Stimulated activated effector memory CD8-positive, alpha-beta T cell treated with anti-CD3 and anti-CD28 coated beads, Interleukin-12 subunit alpha, Interleukin-12 subunit beta, amount 100 ng/mL, for 72 hours (primary cell): ENCODE measurements at places on chromosomes 5 and 9.

DNA sequence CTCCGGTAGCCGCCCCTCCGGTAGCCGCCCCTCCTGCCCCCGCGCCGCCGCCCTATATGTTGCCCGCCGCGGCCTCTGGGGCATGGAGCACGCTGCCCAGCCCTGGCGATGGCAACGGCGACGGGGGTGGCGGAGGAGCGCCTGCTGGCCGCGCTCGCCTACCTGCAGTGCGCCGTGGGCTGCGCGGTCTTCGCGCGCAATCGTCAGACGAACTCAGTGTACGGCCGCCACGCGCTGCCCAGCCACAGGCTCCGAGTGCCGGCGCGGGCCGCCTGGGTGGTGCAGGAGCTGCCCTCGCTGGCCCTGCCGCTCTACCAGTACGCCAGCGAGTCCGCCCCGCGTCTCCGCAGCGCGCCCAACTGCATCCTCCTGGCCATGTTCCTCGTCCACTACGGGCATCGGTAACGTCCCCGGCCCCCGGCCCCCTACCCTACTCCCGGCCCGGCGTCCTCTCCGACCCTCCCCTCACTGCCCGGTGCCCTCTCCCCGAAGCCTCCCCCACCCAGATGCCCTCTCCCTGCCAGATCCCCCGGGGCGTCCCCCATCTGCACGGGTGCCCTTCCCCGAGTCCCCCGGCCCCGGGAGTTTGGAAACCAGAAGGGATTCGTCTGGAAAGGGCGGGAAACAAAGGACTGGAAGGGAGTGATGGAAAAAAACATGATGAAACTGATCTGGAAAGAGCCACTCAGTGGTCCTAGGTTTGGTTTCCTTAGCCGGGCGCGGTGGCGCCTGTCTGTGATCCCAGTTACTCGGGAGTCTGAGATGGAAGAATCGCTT is 417 bp downstream of the SRD5A1 start:
- DNase-seq = peak; percentile 22

DNA sequence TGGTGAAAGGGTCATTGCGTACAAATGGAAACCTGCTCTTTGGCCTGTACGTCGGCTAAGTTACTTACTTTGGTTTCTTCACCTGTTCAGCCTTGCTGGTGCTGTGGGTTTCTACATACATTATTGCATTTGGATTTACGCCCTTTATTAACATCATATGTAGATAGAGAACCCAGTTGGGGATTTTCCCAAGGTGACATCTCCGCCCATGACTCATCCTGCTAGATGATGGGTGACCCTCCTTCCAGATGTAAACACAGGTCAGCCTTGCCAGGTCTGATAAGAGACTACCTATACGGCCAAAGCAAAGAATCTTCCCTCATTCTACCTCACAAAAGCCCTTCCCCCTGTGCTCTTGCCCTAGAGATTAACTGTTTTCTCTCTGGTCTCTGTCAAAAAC is 360.9 kb downstream of the KDM4C start:
- no peak for DNase-seq

GRCh38 chr5:74974451-74975091 is 77.8 kb downstream of the GCNT4 start:
- DNase-seq = no peak

DNA sequence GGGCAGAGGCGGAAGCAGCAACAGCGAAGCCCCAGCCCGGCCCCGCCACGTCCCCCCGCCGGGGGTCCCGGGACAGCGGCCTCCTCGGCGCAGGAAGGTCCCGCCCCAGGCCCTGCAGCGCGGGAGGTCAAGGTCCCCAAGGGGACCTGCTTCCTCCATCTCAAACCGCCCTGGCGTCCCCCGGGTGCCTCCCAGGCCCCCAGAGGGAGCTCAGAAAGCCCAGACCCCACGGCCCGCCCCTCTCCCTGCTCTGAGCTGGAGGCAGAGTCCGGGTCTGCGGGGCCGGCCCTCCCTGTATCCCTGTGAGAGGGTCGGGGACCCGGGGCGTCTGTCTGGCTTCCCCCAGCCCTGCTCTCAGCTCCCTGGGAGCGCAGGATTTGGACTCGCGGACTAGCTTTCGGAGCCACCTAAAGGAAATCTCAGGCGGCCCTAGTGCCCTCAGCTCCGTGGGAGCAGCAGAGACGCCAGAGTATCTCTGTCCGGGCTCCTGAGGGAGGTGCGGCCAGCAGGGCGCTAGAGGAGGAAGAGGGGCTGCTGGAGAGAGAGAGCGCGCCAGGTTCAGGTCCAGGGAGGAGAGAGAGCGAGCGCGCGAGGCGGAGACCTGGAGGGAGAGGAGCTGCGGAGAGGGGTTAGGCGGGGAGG is 30.7 kb downstream of the EXOC3 start:
- DNase-seq = peak; percentile 76

GRCh38 chr9:96651626-96652025 is 3.5 kb downstream of the PRXL2C start:
- no peak for DNase-seq

GRCh38 chr5:45038366-45038987 is 229.7 kb downstream of the MRPS30 start:
- no peak for DNase-seq

GRCh38 chr5:179369530-179369884 is 24.2 kb upstream of the ADAMTS2 start:
- no peak for DNase-seq

GRCh38 chr5:8329773-8330172 is 460.8 kb downstream of the MTRR start:
- DNase-seq = no peak

DNA sequence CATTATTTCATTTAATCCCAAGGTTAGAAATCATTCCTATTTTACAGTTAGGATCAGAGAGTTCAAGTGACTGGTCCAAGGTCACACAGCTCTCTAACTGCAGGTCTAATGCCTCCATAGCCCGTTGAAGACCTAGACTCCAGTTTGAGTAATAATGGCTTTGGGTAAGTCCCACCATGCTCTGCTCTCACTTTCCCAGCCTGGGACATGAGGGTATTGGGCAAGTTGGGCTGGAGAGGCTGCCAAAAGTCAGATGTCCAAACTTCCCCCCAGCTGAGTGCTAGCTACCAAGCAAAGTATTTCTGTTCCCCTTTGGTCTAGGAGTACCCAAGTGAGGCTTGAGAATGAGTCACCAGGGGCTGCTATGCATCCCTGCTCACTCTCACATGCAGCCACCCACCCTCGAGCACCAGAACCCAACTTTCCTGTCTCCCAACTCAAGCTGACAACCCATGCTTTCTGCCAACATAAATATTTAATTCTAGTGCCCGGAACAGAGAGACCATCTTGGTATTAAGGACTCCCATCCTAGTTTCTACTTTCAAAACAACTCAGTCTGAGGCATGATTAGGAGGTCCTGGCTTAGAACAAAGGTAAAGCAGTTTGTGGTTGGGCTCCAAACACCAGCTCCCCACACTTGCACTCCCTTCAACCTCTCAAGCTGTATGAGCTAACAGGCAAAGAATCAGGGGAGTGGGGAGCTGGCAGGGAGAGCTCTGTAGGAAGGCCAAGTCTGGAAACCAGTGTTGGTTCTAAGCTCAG is 236.5 kb upstream of the TRIM32 start:
- no peak for DNase-seq

GRCh38 chr5:33513462-33514185 is 72.9 kb downstream of the TARS1 start:
- DNase-seq = no peak

DNA sequence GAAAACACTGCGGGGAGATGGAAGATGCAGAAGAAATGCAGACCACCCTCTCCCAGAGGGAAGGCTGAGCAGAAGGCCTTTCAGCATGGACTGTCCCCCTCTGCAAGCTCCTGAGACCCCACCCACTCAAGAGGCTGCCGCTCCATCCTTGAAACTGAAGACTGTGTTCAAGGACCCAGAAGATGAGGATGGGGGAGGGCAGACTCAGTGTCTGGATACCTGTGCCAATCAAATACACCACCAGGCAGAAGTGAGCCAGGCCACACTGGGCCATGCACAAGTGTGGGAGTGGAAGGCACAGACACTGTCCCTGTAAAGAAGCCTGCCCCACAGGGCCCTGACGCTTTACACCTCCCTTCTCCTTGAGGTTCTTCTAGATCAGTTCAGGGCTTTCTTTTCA is 40.0 kb upstream of the IPPK start:
- no peak for DNase-seq

GRCh38 chr9:91681461-91682305 is 258.1 kb upstream of the NFIL3 start:
- DNase-seq = peak; percentile 77

DNA sequence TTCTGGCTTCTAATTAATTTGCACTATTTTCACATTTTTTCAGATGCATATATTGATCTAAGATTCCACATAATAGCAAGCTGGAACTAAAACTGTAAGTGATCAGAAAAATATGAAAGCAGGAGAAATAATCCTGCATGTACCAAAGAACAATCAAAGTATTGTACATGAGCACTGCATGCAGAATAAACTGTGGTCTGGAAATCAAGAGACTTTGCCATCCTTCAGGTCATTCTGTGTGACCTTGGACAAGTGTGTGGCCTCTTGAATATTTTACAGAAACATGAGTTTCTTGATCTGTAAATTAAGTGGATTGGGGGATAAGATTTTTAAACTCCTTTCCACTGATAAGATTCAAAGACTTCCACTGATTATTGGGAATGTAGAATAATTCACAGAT is 99.2 kb upstream of the GNAQ start:
- no peak for DNase-seq

DNA sequence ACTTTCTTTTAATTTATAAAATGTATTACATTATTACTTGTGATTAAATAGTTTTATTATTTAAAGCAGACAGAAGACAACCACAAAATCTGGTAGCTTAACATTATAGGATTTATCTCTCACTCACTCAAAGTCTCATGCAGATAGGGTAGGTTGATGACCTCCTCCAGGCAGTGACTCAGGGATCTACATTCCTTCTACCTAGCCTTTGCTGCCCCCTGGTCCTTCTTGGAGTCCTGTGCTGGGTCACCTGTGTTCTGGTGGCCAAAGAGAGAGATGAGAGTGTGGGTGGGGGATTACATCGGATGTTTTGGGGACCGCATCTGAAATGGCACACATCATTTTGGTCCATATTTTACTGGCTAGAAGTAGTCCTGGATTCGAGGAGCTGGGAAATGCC is 95.7 kb upstream of the CTSL start:
- DNase-seq = no peak

- no peak for DNase-seq
Measured at GRCh38 chr5:76084496-76085242, 1.5 kb downstream of the SV2C start.

DNA sequence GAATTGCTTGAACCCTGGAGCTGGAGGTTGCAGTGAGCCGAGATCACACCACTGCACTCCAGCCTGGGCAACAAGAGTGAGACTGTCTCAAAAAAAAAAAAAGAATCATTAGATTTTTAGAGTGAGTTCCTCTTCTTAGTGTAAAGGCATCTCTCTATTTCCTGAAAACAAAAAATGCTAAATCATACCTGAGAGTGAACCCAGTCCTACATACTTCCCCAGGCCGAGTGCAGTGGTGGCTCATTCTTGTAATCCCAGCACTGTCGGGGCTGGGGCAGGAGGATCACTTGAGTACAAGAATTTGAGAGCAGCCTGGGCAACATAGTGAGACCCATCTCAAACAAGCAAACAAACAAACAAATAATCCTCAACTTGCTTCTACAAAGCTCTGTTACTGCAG is 38.2 kb upstream of the LPAR1 start:
- DNase-seq = no peak

DNA sequence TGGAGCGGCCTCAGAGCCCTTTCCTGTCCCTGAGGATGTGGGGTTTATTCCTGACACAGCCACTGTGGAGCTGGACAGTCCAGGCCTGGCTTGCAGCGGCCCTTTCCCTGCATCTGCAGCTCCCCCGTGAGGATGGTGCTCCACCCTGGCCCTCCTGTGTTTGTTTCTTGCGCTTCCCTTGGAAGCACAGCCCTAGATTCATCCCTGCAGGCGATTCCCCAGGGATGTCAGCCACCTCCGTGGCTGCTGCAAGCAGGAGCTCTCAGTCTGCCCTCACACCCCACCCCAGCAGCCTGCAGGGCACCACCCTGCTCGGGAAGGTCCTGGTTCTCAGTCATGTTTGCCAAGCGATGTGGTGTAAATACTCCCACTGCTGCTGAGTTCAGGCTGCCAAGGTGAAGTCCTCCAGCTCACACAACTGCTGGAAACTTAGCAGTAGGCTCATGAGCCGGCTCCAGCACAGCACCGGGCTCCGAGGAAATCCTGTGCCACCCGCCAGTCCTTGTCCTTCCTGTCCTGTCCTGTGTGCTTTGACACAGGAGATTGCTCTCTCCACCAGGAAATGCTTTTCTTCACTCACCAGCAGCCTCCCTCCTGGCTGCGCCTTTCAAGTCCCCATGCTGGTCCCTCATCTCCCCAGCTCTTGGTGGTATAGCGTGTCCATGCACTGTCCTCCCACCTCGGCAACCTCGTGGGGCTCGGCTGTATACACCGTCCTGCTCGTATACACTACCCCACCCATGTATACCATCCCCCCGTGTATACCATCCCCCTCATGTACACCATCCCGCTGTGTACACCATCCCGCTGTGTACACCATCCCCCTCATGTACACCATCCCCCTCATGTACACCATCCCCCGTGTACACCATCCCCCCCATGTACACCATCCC is 16.2 kb downstream of the ROPN1L start:
- no peak for DNase-seq

DNA sequence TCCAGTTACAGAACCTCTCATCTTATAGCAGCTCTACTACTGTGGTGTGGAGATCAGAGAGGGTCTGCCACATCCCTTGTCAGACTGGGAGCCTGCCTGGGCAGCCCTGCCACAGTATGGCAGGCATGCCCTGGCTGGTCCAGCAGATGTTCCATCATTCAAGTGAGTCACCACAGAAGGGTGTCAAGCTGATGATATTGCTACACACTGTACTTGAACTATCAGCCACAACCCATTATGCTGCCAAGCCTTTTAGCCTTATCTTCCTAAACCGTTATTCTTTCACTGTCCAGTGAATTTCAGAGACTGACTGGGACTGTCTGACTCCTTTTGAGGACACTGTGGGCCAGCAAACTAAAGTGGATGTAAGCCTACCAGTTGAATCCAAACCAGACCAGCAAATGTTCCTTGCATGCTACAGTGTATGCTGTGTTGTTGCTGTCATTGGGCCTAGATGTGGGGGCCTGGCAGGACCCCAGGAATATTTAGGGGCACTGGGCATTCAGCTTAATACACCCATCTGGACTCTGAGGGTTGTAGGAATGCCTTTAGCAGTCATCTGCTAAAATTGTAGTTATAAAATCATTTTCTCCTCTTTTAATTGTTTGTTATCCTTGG is 202.6 kb downstream of the NR3C1 start:
- no peak for DNase-seq

DNA sequence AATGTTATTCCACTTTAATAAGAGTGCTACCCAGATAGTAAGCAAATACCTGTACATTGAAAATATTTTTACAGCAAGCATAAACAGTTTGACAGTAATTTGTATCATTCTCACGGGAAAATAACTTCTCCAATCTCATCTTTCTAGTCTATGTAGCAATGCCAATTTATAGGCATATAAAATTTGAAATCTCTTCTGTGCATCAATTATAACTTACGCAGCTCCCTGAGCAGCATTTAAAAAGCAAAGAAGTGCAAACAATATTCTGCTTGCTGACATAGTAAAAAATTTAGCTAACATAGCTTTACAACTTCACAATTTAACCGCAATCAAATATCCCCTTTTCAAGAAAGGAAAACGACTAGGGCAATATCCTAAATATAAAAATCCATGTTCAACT is 257.3 kb downstream of the FBXL17 start:
- no peak for DNase-seq

- no peak for DNase-seq
Measured at GRCh38 chr9:128369024-128369706, 2.0 kb upstream of the URM1 start.

GRCh38 chr5:39639618-39640089 is 214.9 kb upstream of the DAB2 start:
- no peak for DNase-seq

- no peak for DNase-seq
Measured at GRCh38 chr9:95192631-95193030, 124.9 kb downstream of the FANCC start.
